ENCODE measurements at places on chromosomes 16 and 17.

DNA sequence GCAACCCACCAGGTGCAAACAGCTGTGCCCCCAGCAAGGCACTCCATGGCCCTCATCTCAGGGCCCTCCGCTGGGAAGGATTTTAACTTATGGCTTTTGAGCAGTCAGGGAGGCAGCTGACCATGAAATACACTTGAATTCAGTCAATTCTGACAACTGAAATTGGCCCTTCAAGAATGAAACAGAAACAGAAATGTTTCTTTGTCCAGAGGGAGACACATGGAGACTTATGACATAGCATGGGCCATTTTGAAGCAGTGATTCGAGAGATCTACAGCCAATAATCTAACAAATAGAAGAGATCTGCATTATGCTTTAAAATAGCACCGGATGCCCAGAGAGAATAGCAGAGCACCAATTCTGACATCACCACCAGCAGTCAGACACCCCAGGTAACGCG, 7.5 kb downstream of the CACNG1 start:
- DNase-seq: no peak

DNA sequence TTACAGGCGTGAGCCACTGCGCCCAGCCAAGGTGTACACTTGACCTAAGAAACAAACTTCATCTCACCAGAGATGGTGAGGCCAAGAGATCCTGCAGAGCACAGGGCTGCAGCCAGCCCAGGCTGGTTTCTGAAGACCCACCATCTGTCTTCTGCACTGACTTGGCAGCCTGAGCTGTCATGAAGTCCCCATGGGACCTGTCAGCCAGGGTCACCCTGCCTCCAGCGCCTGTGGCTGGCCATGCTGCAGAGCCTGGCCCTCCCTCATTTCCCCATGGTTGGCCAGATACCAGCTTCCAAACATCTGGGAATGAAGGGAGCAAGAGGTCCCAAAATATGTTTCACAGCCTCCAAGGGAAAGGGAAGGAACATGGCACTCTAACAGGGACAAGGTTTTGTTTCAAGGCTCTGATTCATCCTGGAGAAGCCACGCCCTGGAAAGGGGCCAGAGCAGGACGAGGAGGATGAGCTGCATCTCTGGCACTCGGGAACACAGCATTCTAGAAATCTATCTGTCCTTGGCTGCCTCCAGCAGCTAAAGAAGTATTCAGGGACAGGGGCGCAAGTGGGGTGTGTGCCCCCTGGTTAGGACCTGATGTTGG, 45.3 kb downstream of the DDX19A start:
- DNase-seq: no peak

DNA sequence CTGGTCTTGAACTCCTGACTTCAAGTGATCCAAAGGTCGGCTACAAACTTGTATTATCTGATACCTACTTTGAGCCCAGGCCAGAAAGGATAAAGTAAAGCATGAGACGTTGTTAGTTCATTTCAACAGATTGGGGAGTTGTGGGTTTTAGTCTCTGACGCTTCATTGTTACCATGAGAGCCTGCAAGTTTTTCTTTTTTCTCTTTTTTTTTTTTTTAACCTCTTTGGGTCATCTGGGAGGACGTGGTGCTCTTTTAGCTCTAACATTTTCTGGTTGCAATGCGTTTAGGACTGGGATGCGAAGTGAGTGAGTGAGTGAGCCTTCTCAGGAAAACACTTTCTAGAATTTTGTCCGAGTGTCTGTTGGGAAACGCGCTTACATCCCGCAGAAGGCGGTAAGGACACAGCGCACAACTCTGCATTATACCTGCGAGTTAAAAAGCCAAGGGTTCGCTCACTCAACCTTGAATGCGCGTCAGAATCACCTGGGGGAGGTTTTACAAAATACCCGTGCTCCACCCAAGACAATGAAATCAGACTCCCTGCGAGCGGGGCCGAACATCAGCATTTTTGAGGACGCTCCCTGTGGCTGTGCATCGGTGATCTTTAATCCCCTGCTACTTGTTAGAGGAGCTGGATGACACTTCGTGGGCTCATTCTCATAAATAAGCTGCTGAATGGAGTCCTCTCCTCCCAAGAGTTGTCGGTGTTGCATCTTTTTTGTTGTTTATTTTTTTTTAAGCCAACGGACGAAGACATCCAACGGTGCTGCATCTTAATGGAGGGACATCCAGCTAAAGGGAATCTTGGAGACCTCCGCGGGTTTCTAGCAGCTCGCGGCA, 629 bp upstream of the RNF135 start:
- no peak for DNase-seq

GRCh38 chr17:49508866-49509587, 13.9 kb downstream of the NGFR start:
- no peak for DNase-seq

DNA sequence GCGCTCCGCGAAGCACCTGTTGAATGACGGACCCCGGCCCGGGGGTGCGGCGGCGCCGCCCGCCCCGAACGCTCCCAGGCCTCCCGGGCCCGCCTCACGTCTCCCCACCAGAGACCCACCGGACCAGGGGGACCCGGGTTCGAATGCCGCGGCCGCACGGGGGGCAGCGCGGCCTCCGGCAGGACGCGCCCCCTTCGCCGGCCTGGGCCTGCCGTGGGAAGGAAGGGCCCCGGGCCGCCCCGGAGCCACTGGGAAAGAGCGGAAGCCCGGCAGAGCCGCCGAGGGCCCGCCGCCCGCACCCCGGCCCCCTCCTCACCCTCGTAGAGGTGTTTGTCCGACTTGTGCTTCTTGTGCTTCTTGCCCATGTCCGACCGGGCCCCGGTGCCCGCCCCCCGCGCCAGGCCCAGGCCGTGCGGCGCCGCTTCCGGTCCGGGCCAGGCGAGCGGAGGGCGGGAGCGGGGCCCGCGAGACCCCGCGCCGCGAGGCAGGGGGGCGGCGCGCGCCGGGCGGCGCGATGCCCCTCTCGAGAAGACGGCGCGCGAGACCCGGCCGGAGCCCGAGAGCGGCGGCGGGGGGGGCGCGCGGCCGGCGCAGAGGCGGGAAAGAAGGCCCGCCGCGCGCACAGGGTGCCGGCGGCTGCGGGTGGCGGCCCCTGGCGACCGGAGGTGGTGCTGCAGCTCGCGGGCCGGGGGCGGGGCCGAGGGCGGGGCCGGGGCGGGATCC, at the start of gene BRD7:
TSS of gene BRD7 (minus strand) at position 579 of the 723 bp plus-strand sequence. CDS start at position 365, 214 bp downstream.
- DNase-seq: peak; percentile 70

Data from NCI-H1105 (cell line).